AG04449 (cell line): ENCODE measurements at places on chromosomes 1 and 21.

GRCh38 chr1:43621861-43622260 lies 28.1 kb upstream of the KDM4A start:
- no peak for DNase-seq

DNA sequence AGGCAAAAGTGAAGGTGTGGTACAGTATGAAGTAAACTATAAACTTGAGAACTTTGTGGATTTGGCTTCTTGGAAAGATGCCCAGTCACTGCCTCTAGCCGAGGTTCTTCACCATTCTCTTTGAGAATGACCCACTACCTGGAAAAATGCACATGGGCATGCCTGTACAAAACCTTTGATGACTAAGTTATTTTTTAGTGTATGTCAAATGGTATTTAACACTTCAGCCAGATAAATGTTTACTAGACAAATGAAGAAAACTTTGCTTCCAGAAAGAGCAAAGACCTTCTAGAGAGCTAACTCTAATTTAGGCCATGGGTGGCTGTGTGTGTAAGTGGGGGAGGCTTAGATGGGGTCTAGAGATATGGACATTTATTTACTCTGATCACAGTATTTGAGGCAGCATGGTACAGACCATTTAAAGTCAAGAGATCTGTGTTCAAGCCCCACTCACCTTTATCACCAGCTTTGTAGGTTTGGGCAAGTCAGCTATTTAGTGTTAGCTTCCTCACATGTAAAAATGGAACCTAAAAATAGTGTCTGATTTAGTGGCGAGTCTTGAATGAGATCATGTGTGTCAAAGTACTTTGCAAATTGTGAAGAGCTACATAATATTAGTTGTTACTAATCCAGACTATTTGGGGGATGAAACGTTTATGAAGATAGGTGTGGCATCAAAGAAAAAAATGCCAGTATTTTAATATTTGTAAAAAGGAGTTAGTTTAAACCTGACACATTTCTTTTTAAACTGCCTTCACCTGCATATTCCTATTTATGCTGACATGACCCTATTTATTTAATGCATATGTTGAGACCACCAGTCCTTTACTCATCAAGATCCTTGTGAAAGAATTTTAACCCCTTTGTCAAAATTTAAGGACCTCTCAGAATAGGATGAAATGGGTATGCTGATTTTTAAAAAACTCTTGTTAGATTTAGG lies 20.2 kb downstream of the NFYC start:
- DNase-seq, result no peak

DNA sequence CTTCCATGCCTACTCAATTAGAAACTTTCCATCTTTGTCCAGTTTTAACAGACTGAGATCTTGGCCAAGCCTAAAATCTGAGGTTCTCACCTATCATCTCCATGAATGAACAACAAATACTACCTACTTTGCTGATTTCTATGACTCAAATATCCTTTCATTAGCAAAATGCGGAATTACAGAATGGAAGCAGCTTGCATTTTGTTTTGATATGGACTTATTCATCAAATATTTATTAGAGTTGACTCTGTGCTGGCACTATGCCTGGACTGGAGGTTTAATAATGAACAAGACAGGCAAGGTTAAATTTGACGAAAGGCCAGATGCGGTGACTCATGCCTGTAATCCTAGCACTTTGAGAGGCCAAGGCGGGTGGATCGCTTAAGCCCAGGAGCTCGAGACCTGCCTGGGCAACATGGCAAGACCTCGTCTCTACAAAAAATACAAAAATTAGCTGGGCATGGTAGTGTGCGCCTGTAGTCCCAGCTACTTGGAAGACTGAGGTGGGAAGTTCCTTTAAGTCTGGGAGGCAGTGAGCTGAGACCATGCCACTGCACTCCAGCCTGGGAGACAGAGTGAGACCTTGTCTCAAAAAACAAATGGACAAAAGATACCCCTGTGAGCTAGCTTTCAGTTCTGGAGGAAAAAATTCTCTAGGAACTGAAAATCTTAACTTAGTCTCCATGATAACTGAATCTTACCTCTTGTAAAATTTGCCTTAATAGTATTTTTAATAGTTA lies 29.4 kb upstream of the SOD1 start:
- DNase-seq, result peak; percentile 56

DNA sequence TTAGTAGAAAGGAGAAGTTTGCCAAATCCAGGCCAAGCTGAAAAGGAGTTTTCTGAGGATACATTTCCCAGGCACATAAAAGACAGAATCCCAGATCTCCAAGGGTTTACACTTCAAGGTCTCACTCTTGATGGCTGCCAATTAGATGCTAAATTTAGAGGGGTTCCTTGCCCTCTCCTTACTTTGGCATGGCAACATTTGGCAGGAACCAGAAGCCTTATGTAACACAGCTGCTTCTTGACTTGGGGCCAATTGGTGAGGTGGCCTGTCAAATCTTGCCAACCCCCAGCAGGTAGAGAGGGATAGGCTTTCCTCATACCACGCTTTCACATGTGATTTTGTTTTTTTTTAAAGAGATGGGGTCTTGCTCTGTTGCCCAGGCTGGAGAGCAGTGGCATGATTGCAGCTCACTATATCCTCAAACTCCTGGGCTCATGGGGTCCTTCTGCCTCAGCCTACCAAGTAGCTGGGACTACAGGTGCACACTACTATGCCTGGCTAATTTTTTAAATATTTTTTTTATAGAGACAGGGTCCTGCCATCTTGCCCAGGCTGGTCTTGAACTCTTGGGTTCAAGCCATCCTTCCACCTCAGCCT lies 25.2 kb upstream of the NKAIN1 start:
- DNase-seq, result no peak

- DNase-seq, result no peak
Observed at GRCh38 chr1:163674236-163674635, 352.5 kb downstream of the NUF2 start.

GRCh38 chr21:45550522-45551210 lies 8.4 kb upstream of the SLC19A1 start:
- no peak for DNase-seq

DNA sequence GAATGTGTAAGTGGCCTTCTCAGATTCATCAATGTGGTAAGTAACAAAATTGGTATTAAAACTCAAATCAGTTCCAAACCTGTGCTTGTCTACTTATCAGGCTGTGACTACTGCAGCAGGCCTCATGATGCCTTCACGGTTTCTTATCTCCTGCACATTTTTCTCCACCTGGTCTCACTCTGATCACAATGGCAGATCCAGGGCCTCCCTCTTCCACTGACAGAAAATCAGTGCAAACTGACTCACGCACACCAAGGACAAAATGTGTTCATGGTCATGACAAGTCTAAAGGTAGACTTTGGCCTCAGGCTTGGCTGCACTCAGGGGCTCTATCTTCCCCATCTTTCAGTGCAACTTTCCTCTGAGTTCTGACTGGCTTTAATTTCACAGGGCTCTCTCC lies 56.7 kb upstream of the ATP1A1 start:
- no peak for DNase-seq

DNA sequence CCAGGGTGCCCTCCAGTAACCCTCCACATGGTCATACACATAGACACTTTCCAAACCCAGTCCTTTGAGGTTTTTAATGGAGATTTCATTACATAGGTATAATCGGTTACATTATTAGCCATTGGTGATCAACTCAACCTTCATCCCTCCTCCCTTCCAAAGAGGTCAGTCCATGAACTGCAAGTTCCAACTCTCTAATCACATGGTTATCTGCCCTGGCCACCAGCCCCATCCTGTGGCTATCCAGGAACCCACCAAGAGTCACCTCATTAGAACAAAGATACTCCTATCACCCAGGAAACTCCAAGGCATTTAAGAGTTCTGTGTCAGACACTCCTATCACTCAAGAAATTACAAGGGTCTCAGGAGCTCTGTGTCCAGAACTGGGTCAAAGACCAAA lies 12.2 kb downstream of the ATP1A4 start:
- no peak for DNase-seq

GRCh38 chr21:33259428-33259827 lies 6.7 kb upstream of the IL10RB start:
- DNase-seq, result no peak

DNA sequence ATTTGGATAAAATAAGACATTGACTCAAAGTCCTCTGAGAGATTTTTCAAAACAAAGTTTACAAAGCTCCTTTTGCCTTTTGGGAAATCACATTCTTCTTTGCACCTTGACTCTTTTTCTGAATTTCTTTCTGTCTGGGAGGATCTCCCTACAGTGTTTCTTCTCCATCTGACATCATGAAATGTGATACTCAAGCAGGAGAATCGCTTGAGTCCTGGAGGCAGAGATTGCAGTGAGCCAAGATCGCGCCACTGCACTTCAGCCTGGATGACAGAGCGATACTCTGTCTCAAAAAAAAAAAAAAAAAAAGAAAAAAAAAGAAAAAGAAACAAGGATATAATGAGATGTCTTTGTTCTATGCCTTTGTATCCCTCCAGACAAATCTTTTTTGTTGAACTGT lies 13.3 kb upstream of the GRIK1 start:
- DNase-seq, result no peak

DNA sequence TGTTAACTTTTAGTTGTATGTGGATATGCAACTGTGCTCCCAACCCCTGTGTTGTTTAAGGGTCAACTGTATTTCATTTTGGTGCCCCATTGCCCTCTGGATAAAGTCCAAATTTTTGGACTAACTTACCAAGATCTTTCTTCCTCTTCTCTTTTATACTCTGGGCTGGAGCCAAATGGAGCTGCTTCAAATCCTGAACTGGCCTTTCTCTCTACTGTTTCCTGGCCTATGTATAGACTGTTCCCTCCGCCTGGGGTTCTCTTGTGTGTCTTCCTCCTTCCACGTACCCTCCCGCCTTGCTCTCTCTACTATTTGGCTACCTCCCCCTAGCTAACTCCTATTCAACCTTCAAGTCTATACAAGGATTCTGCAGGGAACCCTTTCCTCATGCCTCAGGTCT lies 8.4 kb upstream of the CDC14A start:
- DNase-seq, result no peak

- DNase-seq, result no peak
Observed at GRCh38 chr1:18934205-18935000, 22.1 kb downstream of the IFFO2 start.

GRCh38 chr1:76225526-76225925 lies 151.0 kb downstream of the ST6GALNAC3 start:
- DNase-seq, result no peak

GRCh38 chr1:18496056-18496455 lies 15.3 kb downstream of the KLHDC7A start:
- no peak for DNase-seq

- DNase-seq, result no peak
Observed at GRCh38 chr1:178066296-178066907, 27.5 kb upstream of the RASAL2 start.

DNA sequence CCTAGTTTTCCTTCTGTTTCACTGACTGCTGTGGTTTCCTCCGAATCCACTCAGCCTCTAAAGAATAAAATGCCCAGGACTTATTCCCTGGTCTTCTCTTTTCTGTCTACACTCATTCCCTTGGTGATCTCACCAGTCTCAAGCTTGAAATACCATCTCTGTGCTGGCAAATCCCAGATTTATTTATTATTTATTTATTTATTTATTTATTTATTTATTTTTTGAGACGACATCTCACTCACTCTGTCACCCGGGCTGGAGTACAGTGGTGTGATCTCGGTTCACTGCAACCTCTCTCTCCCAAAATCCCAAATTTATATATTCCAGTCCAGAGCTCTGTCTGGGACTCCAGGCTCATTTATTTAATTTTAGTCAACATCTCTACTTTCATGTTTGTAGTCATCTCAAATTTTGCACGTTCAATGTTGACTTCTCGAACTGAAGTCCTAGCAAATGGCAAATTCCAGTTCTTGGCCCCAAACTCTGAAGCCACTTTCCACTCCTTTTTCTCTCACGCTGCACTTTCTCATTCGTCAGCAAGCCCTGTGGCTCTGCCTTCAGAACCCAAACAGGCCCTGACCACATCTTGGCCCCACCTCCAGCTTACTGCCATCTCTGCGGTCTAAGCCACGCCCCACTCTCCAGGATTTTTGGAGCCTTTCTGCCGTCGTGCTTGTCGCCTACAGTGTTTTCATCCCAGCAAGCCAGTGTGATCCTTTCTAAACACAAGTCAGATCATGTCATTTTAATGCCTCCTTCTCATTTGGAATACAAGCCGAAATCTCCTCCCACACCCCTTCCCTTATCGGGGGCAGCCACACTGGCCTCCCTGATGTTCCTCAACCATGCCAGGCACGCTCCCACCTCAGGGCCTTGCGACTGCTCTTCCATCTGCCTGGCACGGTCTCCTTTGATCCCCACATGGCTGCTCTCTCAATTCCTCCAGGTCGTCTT lies 14.2 kb upstream of the TENT5B start:
- DNase-seq, result no peak

DNA sequence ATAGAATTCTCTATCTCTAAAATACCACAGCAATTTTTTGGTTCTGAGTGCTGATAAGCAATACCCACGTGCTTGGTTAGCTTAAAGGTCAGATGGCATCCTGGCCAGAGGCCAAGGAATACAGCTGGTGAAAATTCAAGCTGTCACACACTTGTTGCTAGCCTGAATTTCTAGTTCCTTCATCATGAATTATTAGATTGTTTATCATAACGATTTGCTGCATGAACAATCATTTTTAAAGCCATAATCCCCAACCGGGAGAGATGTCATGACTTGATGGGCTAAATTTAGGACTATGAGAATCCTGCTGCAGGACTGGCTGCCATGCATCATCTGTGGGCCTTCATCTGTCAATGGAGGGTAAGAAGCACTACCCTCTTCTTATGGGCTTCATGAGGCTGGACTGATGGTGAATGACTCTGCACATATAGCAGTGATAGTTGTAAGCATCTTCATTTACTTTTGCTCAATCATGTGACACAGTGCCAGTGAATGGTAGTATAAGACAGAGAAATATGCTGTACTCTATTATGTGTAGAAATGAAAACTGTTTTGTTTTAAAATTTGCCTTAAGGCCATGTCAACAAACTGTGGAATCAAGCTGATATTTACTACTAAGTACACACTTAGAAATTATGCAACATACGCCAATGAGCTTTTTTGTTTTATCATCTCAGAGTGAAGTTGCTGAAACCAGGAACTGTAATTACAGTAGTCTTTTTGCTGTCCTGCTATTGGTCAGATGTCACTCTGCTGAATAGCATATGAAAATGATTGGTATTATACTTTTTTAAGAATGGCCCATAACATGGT lies 80.5 kb upstream of the RALGPS2 start:
- DNase-seq, result no peak

- DNase-seq, result no peak
Observed at GRCh38 chr1:236425031-236425663, 31.1 kb downstream of the EDARADD start.

DNA sequence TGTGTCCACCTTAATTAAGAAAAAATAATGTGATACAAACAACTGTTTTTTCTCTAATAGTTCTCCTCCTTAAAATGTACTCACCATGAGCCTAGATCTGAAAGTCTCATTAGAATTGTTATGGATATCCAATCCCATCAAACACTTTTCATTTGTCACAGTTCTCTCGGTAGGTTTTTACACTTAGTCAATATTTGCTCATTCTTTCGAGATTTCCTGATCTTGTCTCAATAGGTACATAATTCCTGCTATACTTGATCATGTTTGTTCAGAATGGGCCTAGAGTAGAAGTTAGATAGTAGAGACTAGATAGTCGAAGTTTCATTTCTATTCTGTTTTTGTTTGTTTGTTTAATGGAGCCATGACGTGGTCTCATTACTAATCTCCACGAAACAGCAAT lies 2005.7 kb downstream of the NCAM2 start:
- DNase-seq, result no peak

- DNase-seq, result no peak
Observed at GRCh38 chr1:27011058-27011764, 1.4 kb downstream of the TENT5B start.

GRCh38 chr21:42002421-42002958 lies 7.7 kb downstream of the ZBTB21 start:
- DNase-seq, result peak; percentile 90
